ENCODE measurements at places on chromosomes 11 and 22. TPM values are rescaled to one million over a fixed set of nuclear protein-coding genes. Genes with fewer than 3 reads are reported as not detected.

UBASH3B gene
- total RNA-seq, result 4.5 TPM

- DNase-seq, result peak; percentile 99
- peaks cover 15% of the 10 kb centered on the region for H3K27me3 ChIP-seq
- no peak overlapping the region for H3K4me3 ChIP-seq
Observed at GRCh38 chr11:118605116-118605867, 2.1 kb upstream of the PHLDB1 start.

GRCh38 chr11:14904745-14905103 lies 12.7 kb upstream of the CYP2R1 start:
- peaks cover 26% of the 10 kb centered on the region for H3K27me3 ChIP-seq
- no peak overlapping the region for H3K27ac ChIP-seq
- DNase-seq, result peak; percentile 82
- H3K36me3 ChIP-seq, result no peaks in the 10 kb centered on the region
- H3K4me1 ChIP-seq, result peaks cover 9% of the 10 kb centered on the region

- no peaks in the 10 kb centered on the region for H3K36me3 ChIP-seq
- peaks cover 5% of the 10 kb centered on the region for H3K27me3 ChIP-seq
Observed at GRCh38 chr11:61667684-61668305, 12.4 kb upstream of the DAGLA start.

DNA sequence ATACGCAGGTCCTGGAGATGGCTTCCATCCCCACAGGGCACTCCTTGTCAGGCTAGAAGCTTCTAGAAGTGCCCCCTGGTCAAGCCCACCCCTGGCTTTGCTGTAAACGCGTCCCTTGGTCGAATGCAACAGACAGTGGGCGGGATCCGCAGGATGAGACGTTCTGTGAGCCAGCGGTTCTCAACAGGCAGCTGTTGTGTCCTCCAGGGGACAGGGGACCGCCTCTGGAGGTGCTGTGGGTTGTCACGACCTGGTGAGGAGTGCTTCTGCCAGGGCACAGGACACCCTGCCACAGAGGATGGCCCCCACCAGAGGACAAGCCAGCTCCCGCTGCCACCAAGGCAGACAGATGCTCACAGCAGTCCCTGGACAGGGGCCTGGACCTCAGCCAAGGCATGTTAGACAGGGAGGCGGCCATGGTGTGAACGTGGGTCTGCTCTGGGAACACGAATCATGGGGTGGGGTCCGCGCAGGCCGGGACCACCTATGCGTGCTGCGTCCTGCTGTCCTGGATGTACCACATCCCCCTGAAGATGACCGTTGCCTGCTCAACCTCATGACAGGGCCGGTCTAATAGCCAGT lies 11.7 kb downstream of the CRELD2 start:
- H3K4me1 ChIP-seq, result peaks cover 39% of the 10 kb centered on the region
- no peak for DNase-seq

CD248 gene
- 24.5 TPM for total RNA-seq

DNA sequence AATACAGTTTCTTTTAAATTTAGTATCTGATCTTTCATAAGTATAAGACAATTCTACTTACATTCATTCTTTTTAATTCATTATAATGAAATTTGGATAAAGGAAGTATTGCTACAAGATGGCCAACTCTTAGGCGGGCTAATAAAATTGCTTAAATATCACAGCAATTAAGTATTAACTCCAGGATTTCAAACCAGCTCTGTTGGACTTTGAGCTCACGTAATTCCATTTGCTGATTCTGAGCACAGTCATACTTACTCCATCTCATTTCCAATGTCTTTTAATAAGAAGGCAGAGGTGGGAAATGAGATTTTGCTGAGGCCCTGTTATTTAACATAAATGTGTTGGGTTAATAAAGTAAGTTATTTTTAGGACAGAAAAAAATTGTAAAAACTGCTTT lies 748.1 kb downstream of the KCNA4 start:
- H3K27me3 ChIP-seq, result no peaks in the 10 kb centered on the region
- no peak for DNase-seq
- H3K36me3 ChIP-seq, result no peaks in the 10 kb centered on the region
- H3K27ac ChIP-seq, result no peak overlapping the region
- H3K4me1 ChIP-seq, result no peaks in the 10 kb centered on the region

GRCh38 chr11:79699246-79699645 lies 258.4 kb upstream of the TENM4 start:
- H3K27ac ChIP-seq, result no peak overlapping the region
- H3K4me3 ChIP-seq, result no peak overlapping the region
- DNase-seq, result no peak
- no peaks in the 10 kb centered on the region for H3K4me1 ChIP-seq
- no peaks in the 10 kb centered on the region for H3K36me3 ChIP-seq

DNA sequence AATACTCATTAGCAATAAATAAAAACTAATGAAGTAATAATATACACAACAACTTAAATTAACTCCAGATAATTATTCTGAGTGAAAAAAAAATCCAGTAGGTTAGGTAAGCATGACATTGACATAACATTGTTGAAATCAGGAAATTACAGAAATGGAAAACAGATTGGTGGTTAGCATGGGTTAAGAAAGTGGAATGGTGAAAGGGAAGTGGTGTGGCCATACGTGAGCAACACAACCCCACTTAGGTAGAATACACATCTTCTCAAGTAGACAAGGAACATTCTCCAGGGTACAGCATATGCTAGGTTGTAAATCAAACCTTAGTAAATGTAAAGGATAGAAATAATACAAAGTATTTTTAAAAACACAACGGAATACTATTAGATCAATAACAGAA lies 30.2 kb upstream of the CLTCL1 start:
- no peaks in the 10 kb centered on the region for H3K36me3 ChIP-seq
- H3K27ac ChIP-seq, result no peak overlapping the region
- no peak for DNase-seq
- no peaks in the 10 kb centered on the region for H3K4me1 ChIP-seq
- H3K27me3 ChIP-seq, result no peaks in the 10 kb centered on the region

TREH gene
- under 0.01 TPM for total RNA-seq

GRCh38 chr11:74701351-74701750 lies 29.9 kb downstream of the CHRDL2 start:
- H3K27ac ChIP-seq, result no peak overlapping the region
- no peak for DNase-seq
- no peak overlapping the region for H3K4me3 ChIP-seq
- peaks cover 44% of the 10 kb centered on the region for H3K4me1 ChIP-seq
- H3K27me3 ChIP-seq, result no peaks in the 10 kb centered on the region
- H3K36me3 ChIP-seq, result no peaks in the 10 kb centered on the region

- DNase-seq, result no peak
- no peaks in the 10 kb centered on the region for H3K27me3 ChIP-seq
- peaks cover 35% of the 10 kb centered on the region for H3K4me1 ChIP-seq
- H3K27ac ChIP-seq, result no peak overlapping the region
Observed at GRCh38 chr22:49771266-49772065, 56.2 kb downstream of the BRD1 start.

DNA sequence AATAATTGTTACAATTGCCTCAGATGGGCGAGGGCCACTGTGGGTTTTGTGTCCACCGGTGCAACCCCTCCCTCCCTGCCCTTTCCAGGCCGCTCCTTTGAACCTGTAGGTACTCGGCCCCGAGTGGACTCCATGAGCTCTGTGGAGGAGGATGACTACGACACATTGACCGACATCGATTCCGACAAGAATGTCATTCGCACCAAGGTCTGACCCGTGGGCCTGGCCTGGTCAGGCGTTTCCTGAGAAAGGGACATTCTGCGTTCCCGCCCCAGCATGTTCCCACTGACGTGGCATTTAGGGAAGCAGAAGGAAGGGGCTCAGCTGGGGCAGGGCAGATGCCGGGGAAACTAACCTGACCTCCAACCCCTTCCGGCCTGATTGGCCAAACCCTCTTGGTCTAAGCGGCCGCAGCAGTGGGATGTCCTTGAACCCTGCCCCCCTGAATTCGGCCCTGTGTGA lies 10.1 kb downstream of the SIDT2 start:
- no peak overlapping the region for H3K27ac ChIP-seq
- H3K4me3 ChIP-seq, result no peak overlapping the region
- H3K27me3 ChIP-seq, result no peaks in the 10 kb centered on the region
- no peaks in the 10 kb centered on the region for H3K4me1 ChIP-seq
- H3K36me3 ChIP-seq, result peaks cover 84% of the 10 kb centered on the region
- DNase-seq, result peak; percentile 21

DNA sequence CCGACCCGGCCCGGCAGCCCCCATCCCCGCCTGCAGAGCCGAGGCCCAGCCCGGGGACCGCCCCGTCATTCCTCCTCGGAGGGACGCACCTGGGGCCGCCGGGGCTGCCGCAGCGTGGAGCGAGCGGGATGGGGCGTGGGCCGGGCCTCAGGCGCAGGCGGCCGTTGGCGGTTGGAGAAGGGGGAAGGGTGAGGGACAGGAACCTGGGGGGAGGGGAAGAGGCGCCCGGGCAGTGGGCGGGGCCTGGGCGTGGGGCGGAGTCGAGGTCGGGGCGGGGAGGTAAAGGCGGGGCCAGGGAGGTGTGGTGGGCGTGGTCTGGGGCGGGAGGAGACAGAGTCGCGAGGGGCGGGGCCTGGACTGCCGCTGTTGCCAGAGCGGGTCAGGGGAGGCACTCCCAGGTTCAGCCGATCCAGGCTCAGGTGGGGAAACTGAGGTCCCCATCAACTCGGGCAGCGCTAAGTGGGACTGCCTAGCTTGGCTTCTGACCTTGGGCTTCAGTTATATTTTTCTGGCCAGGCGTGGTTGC lies at the start of gene TESMIN:
TESMIN (minus strand) TSS at position 190 of the 526 bp plus-strand sequence. CDS start 860 bp downstream, outside the sequence.
- H3K4me3 ChIP-seq, result no peak within 1 kb of the TSS
- H3K36me3 ChIP-seq, result peaks cover 2% of the 10 kb centered on the region
- no peak within 1 kb of the TSS for H3K27ac ChIP-seq
- H3K4me1 ChIP-seq, result peaks cover 12% of the 10 kb centered on the region
- DNase-seq, result peak; percentile 56
- H3K27me3 ChIP-seq, result peaks cover 5% of the 10 kb centered on the region

DNA sequence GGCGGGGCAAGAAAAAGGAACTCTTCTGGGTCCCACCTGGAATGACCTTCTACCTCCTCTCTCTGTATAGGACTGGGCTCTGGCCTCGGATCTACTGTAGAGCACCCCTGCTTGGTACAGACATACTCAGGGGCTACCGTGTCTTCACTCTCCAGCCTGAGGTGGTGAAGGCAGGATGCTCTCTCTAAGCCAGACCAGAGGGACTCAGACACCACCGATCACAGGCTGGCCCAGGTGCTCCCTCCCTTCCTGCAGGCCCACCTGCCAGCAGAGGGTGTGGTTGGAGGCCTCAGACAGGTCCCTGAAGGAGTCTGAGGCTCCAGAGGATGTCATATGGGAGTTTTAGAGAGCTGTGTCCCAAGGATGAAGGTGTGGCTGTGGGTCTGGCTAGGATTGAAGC lies 4.1 kb downstream of the NHERF4 start:
- no peak overlapping the region for H3K4me3 ChIP-seq
- H3K27me3 ChIP-seq, result no peaks in the 10 kb centered on the region
- no peaks in the 10 kb centered on the region for H3K36me3 ChIP-seq
- no peak overlapping the region for H3K27ac ChIP-seq

- H3K4me1 ChIP-seq, result no peaks in the 10 kb centered on the region
- H3K36me3 ChIP-seq, result no peaks in the 10 kb centered on the region
- DNase-seq, result no peak
- no peak overlapping the region for H3K27ac ChIP-seq
Observed at GRCh38 chr11:29482510-29482909, 534.3 kb downstream of the KCNA4 start.

RIMBP3C gene
- 0.40 TPM for total RNA-seq

DNA sequence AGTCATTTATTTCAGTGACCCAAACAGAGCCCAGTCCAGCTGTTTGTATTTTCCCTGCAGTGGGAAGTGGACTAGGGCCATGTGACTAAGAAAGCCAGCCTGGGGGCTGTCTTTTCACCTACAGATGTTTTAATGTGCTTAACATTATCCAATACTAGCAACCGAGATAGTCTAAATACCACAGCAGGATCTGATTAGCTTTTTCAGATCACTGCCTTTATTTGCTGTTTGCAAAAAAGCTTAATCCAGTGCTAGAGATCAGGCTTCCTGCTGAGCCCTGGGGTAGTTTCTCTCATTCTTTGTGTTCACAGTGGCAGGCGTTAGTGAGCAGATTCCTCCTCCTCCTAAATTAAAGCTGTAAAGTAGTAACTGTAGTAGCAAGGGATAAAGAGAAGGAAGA lies 35.0 kb downstream of the ZC3H12C start:
- DNase-seq, result peak; percentile 42
- H3K4me3 ChIP-seq, result no peak overlapping the region
- peaks cover 2% of the 10 kb centered on the region for H3K4me1 ChIP-seq
- no peaks in the 10 kb centered on the region for H3K36me3 ChIP-seq

- peaks cover 3% of the 10 kb centered on the region for H3K4me1 ChIP-seq
- H3K27me3 ChIP-seq, result no peaks in the 10 kb centered on the region
- DNase-seq, result peak; percentile 67
- H3K27ac ChIP-seq, result no peak overlapping the region
- H3K36me3 ChIP-seq, result no peaks in the 10 kb centered on the region
- H3K4me3 ChIP-seq, result no peak overlapping the region
Observed at GRCh38 chr11:13924801-13925327, 37.7 kb upstream of the SPON1 start.

DNA sequence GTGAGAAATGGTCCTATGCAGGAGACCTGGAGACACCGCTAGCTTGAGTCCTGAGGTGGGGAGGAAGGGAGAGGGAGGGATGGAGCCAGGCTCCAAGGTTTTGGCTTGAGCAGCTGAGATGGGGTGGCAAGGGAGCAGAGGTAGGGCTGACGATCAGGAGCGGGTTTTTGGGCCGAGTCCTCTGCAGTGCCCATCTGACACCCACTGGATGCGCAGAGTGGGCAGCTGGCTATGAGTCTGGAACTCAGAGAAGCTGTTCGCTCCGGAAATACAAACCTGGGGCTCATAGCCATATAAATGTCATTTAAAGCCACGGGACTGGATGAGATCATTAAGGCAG lies 453 bp upstream of the MAFF start:
- no peak for DNase-seq
- peak overlapping the region; percentile 89 for H3K27ac ChIP-seq
- H3K27me3 ChIP-seq, result peaks cover 6% of the 10 kb centered on the region
- H3K4me1 ChIP-seq, result peaks cover 41% of the 10 kb centered on the region
- no peaks in the 10 kb centered on the region for H3K36me3 ChIP-seq
- H3K4me3 ChIP-seq, result peak overlapping the region; percentile 34

NXPE1 gene
- not detected for total RNA-seq

PIH1D2 gene
- 1.1 TPM for total RNA-seq

GRCh38 chr11:119745112-119745511 lies 16.1 kb upstream of the NECTIN1 start:
- H3K36me3 ChIP-seq, result no peaks in the 10 kb centered on the region
- no peak overlapping the region for H3K4me3 ChIP-seq
- H3K27ac ChIP-seq, result no peak overlapping the region
- H3K27me3 ChIP-seq, result peaks cover 40% of the 10 kb centered on the region

TH gene
- 0.58 TPM for total RNA-seq

TRPC6 gene
- 19.2 TPM for total RNA-seq

DGCR6 gene
- 22.5 TPM for total RNA-seq

OR5AK2 gene
- not detected for total RNA-seq

DNA sequence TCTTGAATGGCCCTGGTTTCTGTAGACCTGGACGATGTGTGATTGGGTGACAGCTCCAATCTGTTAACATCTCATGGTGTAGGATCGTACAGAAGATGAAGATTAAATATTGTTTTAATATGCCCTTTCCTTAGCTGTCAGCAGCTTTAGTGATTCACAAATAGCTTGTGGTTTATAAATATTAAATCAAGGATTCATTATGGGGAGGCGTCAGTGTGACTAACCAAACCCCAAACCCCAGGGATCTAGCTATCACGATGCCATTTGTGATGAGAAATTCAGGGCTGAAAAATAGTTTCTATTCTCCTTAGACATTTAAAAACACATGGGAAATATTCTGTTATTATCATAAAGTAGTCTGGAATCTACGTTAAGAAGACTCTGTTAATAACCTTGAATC lies 73.4 kb downstream of the NCAM1 start:
- H3K27ac ChIP-seq, result no peak overlapping the region
- no peak for DNase-seq
- H3K4me3 ChIP-seq, result no peak overlapping the region
- peaks cover 4% of the 10 kb centered on the region for H3K4me1 ChIP-seq

SLC6A5 gene
- total RNA-seq, result not detected

LRRN4CL gene
- total RNA-seq, result 31.6 TPM

GRCh38 chr11:80083531-80083951 lies 642.7 kb upstream of the TENM4 start:
- no peaks in the 10 kb centered on the region for H3K36me3 ChIP-seq
- H3K27ac ChIP-seq, result no peak overlapping the region
- H3K4me3 ChIP-seq, result no peak overlapping the region
